GM12878 (cell line): ENCODE measurements at places on chromosomes 3 and 15. TPM values are rescaled to one million over a fixed set of nuclear protein-coding genes. Genes with fewer than 3 reads are reported as not detected.
A peak's percentile ranks its signal among the peaks of the same experiment; 100 is the strongest.

DNA sequence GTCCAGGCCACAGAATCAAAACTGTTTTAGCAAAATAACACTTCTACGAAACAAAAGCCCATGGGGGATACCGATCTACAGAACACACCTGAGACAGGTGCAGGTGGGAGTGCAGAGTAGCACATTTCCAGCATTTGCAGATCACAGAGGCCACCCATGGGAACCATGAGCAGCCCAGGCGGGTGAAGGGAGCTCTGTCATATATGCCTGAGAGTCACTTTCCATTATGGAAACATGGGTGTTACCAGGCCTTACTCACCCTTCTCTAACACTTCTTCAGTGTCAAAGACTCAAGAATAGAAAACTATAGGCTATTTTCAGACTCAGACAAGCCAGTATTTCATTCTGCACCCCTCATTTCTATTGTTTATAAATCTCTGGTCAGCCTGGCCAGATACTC lies 3.5 kb downstream of the PLA1A start:
- DNase-seq: no peak
- H3K36me3 ChIP-seq: no peaks in the 10 kb centered on the region
- H3K27ac ChIP-seq: peak overlapping the region; percentile 87
- H3K27me3 ChIP-seq: no peaks in the 10 kb centered on the region

DNA sequence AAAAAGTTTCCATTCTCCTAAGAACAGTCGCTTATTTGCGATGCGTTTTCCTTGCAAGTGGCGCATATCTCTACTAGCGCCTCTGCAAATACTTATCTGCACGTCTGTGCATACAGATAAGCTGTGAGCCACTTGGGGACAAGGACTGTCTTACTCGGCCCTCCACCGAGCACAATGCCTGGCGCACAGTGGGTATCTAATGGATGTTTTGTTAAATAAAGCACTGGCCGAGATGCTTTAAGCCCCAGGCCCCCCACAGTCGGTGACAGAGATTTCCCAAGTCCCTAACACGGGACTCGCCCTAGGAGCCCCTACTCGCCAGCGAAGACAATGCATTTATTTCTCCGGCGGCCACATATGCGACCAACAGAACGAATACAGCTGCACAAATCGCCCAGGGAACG lies 503 bp downstream of the HLTF start:
- peak overlapping the region; percentile 41 for H3K27ac ChIP-seq
- H3K4me3 ChIP-seq: peak overlapping the region; percentile 90
- H3K27me3 ChIP-seq: no peaks in the 10 kb centered on the region

DUOXA1 gene
- 0.08 TPM in 1 of 2 replicates, not detected in the other for total RNA-seq

GRCh38 chr3:109413049-109413448 lies 75.7 kb upstream of the DPPA4 start:
- DNase-seq: no peak
- no peaks in the 10 kb centered on the region for H3K36me3 ChIP-seq
- no peak overlapping the region for H3K4me3 ChIP-seq
- H3K27ac ChIP-seq: no peak overlapping the region
- no peaks in the 10 kb centered on the region for H3K4me1 ChIP-seq

PLA2G4F gene
- total RNA-seq: 0.05 TPM in 1 of 2 replicates, not detected in the other

DNA sequence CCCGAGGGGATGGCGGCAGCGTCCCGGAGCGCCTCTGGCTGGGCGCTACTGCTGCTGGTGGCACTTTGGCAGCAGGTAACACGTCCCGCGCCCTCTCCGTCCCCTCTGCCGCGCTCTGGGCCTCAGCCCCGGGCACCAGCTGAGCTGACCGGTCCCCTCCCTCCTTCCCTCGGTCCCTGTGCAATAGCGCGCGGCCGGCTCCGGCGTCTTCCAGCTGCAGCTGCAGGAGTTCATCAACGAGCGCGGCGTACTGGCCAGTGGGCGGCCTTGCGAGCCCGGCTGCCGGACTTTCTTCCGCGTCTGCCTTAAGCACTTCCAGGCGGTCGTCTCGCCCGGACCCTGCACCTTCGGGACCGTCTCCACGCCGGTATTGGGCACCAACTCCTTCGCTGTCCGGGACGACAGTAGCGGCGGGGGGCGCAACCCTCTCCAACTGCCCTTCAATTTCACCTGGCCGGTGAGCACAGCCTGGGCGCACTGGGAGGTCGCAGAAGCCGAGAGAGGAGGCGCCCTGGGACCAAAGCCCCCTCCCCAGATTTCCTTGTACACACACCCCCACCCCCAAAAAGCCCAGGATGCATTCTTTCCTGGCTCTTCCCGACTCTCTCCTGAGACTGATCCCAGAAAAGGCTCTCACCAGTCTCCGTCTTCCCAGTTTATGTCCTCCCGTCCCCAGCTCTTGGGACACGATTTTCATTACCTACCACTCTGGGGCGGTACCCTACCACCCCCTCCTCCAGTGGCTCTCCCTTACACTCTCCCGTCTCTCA lies 705 bp downstream of the DLL4 start:
- H3K4me1 ChIP-seq: peaks cover 33% of the 10 kb centered on the region
- DNase-seq: no peak
- H3K36me3 ChIP-seq: no peaks in the 10 kb centered on the region
- H3K27ac ChIP-seq: no peak overlapping the region

GRCh38 chr3:184443364-184443763 lies 63.5 kb downstream of the CHRD start:
- H3K4me1 ChIP-seq: no peaks in the 10 kb centered on the region
- H3K36me3 ChIP-seq: no peaks in the 10 kb centered on the region
- DNase-seq: no peak
- H3K27ac ChIP-seq: no peak overlapping the region

DUOX2 gene
- total RNA-seq: 0.05 and 0.16 TPM in 2 replicates

GRCh38 chr3:174417573-174417972 lies 441.6 kb upstream of the NAALADL2 start:
- H3K36me3 ChIP-seq: no peaks in the 10 kb centered on the region
- H3K4me1 ChIP-seq: no peaks in the 10 kb centered on the region
- H3K27me3 ChIP-seq: no peaks in the 10 kb centered on the region

DNA sequence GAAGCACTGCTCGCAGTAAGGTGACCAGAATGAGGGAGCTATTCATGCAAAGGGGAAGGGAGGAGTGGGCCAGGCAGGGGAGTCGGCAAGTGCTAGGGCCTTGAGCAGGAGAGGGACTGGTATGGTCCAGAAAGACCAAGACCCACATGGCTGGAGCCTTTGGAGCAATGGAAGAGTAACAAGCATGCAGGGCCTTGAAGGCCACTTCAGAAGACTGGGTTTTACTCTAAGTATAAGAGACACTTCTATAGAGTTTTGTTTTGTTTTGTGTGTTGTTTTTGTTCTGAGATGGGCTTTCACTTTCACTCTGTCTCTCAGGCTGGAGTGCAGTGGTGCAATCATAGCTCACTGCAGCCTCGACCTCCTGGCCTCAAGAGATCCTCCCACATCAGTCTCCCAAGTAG lies 42.0 kb downstream of the BFSP2 start:
- H3K36me3 ChIP-seq: no peaks in the 10 kb centered on the region
- H3K27ac ChIP-seq: peak overlapping the region; percentile 71
- H3K4me3 ChIP-seq: peak overlapping the region; percentile 48
- no peaks in the 10 kb centered on the region for H3K27me3 ChIP-seq

DNA sequence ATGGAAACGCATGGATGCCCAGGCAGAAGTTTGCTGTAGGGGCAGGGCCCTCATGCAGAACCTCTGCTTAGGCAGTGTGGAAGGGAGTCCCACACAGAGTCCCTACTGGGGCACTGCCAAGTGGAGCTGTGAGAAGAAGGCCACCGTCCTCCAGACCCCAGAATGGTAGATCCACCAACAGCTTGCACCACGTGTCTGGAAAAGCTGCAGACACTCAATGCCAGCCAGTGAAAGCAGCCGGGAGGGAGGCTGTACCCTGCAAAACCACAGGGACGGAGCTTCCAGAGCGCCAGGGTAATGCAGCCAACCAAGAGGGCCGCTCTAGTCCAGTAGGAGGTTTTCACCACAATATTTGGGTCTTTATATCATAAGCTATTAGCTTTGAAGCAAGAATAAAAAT lies 97.1 kb upstream of the IQSEC1 start:
- no peak for DNase-seq
- H3K4me3 ChIP-seq: no peak overlapping the region
- H3K27me3 ChIP-seq: no peaks in the 10 kb centered on the region; the same call in 1 of the 2 replicates
- no peak overlapping the region for H3K27ac ChIP-seq
- no peaks in the 10 kb centered on the region for H3K36me3 ChIP-seq
